ENCODE measurements at places on chromosomes 5 and 9. TPM values are rescaled to one million over a fixed set of nuclear protein-coding genes. Genes with fewer than 3 reads are reported as not detected.

The SLC4A9 gene
- total RNA-seq, result not detected

The SLC6A19 gene
- not detected for total RNA-seq

The ADRB2 gene
- total RNA-seq, result under 0.01 TPM

The SLC36A2 gene
- total RNA-seq, result not detected

The PCDHA1 gene
- not detected for total RNA-seq

The SAXO1 gene
- not detected for total RNA-seq

All from myometrial cell (primary cell).